ENCODE measurements at places on chromosomes 1 and 21.

DNA sequence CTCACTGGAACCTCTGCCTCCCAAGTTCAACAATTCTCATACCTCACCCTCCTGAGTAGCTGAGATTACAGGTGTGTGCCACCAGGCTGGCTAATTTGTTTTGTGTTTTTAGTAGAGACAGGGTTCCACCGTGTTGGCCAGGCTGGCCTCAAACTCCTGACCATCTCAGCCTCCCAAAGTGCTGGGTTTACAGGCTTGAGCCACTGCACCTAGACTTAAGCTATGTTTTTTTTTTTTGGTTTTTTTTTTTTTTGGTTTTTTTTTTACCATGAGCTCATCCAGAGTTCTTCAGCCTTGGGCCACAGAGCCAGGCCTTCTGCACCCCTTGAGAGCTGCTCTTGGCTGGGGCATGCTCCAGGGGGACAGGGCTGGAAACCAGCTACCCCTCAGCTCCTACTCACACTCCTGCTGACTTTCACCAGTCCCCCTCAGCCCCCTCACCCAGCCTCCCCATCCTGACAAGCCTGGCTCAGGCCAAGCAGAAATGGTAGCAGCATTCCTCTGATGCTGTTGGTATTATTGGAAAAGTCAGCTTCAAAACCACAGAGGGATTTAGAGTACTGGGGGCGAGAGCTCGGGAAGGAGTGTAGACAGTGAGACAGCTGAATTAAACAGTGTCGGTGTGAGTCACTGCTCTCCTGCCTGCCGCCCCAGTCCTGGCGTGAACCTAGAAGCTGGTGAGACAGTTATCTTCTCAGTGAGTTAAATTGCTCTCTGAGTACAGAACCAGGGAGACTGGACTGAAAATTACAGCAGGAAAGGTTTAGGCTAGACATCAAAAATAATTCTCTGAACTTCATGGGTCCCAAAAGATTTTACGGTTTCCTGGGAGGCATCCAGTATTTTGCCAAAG is 63.7 kb downstream of the NAV1 start:
- no peak for DNase-seq

- DNase-seq: no peak
These were observed 64.9 kb downstream of the RGS13 start for GRCh38 chr1:192700834-192701271.

GRCh38 chr1:201396861-201397464 is 2.2 kb downstream of the LAD1 start:
- no peak for DNase-seq

DNA sequence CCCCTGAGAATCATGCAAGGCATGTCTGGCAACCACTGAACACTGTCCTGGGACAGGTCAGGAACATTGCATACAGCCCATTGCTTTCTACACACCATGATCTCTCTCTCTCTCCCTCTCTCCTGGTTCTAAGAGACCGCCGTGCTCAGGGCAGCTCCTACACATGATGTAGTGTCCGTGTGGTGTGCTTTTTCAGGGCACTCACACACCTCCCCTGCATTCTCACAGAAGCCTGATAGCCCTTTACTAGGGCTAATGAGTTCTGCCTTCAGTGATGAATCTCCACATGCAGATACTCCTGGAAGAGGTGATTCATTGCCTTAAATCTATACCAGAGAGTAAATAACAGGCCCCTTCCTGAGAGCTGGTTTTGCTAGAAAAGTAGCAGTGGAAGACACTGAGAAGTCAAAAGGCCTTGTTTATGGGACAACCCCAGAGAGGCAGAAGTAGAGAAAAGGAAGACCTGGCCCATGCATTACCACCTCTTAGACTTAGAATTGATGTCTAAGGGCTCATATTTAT is 7.2 kb upstream of the OLFML2B start:
- no peak for DNase-seq

GRCh38 chr1:150999051-150999674 is 7.5 kb downstream of the MINDY1 start:
- DNase-seq: no peak

DNA sequence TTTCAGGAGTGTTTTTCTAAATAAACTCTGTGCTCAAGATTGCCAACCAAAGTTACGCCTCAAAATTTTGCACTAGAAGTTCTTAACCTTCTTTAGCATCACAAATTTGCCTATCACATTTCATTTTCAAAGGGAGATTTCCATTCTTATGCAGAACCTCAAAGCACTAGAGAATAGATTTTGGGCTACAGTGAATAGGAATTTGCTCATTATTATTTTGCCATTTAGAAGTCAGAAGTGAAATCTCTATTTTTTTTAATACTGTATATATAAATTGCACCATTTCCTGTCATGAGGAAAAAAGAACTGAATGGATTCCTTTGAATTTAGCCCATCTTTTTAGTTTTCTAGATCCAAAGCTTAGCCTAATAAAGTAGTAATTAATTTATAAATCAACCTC is 796.4 kb downstream of the ADGRL2 start:
- no peak for DNase-seq

GRCh38 chr1:22347854-22348760 is 103.5 kb upstream of the ZBTB40 start:
- no peak for DNase-seq

- DNase-seq: no peak
These were observed 66.3 kb downstream of the CD58 start for GRCh38 chr1:116504308-116505156.

- no peak for DNase-seq
These were observed 342.5 kb downstream of the SEC16B start for GRCh38 chr1:177627148-177627910.

DNA sequence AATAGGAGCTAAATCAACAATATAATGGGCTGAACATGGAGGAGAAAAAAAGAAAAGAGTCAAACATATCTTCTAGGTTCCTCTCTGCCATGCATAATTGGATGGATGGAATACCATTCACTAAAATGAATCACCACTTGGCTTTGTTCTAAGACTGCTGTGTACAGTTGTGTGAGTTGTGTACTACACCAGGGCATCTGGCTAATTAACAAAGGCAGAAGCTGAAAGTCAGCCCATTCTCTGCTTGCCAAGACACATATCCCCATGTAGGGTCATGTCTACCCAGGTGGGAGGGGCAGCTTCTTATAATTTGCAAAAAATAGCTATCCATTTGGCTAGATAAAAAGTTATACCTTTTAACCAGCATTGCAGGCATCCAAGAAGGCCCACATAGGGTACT is 21.0 kb downstream of the JUN start:
- no peak for DNase-seq

DNA sequence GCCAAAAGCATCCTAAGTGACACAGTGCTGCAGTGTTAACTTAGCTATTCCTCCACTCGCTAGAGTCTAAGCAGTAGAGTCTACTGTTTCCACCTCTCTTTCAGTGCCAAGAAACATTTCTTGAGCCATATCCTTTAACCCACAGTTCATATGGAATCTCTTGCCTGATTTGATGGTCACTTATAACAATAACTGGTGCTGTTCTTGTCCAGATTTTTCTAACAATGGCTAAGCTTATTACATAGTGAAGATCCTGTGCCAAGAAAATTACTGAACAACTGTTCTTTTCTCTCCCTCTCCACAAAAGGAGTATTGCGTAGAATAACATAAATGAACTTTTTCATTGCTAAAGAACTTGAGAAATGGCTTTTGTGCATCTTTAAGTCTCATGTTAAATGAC is 121.3 kb downstream of the CDC7 start:
- no peak for DNase-seq

DNA sequence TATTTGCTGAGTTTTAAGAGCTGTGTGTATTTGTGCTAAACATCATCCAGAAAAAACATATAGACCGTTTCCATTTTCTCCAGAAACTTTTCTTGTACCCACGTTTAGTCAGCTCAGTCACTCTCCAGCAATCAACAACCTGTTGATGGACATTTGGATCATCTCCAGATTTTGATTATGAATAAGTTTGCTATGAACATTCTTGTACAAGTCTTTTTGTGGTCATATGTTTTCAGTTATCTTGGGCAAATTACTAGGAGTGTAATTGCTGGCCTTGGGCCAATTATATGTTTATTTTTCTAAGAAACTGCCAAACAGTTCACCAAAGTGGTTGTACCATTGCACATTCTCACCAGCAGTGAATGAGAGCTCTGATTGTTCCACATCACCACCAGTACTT is 221.8 kb downstream of the CENPF start:
- DNase-seq: no peak

GRCh38 chr1:203295796-203296195 is 9.5 kb upstream of the BTG2 start:
- DNase-seq: no peak

DNA sequence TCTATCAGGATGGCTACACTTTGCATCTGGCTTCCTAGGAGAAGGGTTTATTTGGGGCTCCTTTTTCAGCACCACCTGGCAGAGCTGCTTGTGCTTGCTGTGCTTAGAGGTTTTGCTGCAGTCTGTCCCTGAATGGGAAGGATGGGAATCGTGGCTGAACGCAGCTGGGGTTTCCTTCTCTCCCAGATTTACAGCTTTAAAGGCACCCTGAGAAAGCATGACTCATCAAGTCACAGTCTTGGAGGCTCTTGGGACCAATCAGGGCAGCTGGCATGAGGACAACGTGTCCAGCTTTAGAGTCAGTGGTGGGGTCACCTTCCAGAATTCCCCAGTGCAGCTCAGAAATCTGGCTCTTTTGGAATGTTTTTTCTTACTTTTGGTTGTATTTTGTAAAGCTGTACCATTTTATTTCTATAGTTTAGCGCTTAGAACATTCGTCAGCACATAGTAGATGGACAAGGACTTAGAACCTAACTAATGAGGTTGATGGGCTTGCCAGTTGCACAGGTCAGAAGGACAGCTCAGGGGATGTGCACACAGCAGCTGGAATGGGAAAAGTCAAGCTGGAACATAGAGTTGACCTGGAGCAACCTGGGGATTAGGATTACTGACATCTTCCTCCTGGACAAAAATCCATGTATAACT is 222.6 kb downstream of the PRDM2 start:
- no peak for DNase-seq

GRCh38 chr21:25987531-25987930 is 183.0 kb downstream of the APP start:
- no peak for DNase-seq

DNA sequence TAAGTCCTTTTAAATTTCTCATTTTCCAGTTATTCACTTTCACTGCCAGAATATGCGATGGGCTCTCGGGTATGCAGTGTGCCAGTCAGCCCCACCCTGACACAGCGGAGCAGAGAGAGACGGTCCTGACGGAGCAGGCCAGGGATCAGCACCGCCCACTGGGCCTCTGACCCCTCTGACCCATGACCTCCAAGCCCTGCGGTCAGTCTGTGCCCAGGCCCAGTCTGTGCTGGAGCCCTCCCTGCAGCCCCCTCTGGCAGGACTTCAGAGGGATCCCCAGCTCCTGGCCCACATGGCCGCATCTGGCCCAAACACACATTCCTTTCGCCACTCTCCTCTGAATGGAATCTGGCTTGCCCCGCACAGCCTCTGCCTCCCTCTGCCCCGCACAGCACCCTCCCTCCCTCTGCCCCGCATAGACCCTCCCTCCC is 43.4 kb upstream of the COL6A2 start:
- no peak for DNase-seq

DNA sequence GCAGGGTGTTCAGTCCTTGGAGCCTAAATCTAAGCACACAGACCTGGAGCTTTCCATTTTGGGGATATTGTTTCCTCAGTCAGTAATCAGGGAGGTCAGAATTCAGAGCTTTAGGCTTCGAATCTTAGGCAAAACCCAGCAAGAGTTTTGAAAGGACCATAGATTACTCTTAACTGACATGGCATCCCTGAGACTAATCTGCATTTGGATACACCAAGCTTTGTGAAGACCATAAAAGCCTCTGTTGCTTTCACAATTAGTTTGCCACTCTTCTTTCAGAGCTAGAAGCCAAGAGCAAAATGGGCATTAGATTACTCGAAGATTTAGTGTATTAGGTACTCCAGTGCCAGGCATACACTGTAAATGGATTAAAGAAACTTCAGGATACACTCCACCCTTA is 131.8 kb upstream of the GREM2 start:
- no peak for DNase-seq
